ENCODE measurements at places on chromosomes 11 and 22.

DNA sequence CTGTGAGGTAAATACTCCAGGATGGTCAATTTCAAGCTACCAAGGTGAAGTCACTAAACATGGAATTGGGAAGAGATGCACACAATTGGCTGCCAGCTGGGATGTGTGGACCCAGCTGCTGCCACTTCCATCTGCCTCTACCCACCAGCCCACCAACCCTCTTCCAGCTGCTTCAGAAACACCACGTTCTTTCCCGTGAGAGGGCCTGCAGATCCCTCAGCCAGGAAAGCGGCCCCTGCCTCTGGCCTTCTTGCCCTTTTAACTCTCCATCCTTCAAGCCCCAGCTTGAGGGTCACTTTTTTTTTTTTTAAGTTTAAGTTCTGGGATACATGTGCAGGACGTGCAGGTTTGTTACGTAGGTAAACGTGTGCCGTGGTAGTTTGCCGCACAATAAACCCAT lies 20.0 kb downstream of the PRG3 start:
- DNase-seq: no peak

GRCh38 chr11:110161061-110161460 lies 67.9 kb downstream of the ZC3H12C start:
- DNase-seq: no peak

DNA sequence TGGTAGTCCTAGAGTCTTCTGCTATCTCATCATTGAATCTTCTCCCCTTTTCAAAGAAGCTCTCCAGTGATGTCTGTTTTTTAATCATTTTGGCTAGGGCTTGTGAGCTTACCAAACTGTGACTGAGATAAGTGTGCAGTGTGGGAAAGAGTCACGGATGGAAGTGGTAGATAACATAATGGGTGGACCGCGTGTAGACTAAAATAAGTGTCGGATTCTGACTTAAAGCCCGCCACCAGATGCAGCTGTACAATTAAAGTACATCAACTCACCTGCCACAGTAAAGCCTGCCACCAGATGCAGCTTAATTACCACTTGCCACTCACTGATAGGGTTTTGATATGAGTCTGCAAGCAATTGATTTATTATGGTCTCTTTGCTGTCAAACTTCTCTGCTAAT lies 581.5 kb downstream of the LRRC4C start:
- no peak for DNase-seq

DNA sequence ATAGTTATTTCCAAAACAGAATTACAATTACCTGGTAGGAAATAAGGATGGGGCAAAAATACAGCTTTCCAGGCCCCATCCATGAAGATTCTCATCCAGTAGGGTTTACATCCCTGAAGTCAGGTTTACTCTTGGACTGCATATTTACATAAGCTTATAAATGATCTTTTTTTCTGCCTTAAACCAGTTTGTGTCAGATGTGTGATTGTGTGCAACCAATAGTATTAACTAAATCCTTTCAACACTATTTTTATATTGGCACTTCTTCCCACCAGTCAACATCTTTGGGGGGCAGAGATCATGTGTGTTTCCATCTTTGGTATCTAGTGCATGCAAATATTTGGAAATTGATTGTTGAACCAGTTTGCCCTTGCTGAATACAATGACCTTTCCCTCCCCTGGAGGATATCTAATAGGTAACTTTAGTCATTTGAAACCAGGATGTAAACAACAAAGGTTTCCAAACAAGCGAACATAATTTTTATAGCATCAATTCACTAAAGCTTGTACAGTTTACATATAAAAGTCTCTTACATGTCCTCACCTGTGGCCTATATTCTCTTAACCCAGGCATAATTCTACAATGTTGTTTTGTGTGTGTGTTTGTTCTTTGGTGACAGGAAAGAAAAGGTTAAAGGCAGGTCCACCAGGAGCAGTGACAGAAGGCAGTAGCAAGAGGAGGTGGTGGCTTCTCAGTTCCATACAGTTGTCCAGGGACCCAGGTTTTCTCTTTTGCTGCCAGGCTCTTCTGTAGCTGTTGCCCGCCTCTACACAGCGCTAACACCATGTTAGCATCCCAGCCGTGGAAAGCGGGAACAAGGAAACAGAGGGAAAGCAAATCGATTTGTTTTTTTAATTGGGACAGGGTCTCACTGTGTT lies 1.7 kb upstream of the ME3 start:
- no peak for DNase-seq

- no peak for DNase-seq
Observed at GRCh38 chr11:22221143-22221542, 28.3 kb downstream of the ANO5 start.

DNA sequence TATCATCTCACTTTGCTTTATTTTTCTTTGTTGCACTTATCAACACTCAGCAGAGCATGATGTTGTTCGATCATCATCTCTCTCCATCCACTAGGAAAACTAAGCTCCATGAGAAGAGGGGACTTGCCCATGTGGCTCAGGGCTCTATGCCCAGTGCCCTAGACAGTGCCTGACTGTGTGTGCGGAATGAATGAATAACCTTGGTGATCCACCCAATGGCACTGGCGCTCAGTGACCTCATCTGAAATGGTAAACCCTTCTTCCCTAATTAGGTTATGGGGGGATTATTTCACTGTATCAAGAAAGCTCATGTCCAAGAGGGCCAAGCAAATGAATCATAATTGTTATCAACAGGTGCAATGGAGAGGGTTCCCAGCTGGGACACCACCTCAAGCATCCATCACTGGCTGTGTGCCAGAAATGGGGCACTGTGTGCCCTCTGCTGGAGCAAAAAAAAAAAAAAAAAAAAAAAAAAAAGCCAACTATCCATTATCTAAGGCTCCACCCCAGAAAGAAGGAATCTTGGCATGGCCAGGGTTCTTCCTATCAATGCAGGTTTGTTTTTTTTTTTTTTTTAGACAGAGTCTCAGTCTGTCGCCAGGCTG lies 172.6 kb downstream of the LARGE1 start:
- DNase-seq: no peak

GRCh38 chr11:87454241-87454640 lies 416.5 kb downstream of the TMEM135 start:
- no peak for DNase-seq

- no peak for DNase-seq
Observed at GRCh38 chr11:85483861-85484260, 143.3 kb downstream of the DLG2 start.

- no peak for DNase-seq
Observed at GRCh38 chr11:99197477-99197876, 176.7 kb downstream of the CNTN5 start.

DNA sequence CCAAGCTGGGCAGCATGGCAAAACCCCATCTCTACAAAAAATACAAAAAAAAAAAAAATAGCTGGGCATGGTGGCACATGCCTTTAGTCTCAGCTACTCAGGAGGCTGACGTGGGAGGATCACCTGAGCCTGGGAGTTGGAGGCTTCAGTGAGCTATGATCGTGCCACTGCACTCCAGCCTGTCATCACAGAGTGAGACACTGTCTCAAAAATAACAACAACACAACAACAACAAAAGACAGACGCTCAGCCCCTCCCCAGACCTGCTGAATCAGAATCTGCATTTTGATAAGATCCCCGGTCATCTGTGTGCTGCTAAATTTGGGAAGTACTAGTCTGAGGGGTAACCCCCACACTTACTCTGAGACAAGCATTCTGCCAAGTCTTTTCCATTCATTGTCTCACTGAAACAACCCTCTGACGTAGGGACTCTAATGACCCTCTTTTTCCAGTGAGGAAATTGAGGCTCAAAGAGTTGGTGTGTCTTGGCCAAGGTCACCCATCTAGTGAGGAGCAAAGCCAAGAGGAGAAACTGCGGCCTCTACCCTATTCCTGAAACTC lies 7.5 kb downstream of the NEFH start:
- DNase-seq: no peak

DNA sequence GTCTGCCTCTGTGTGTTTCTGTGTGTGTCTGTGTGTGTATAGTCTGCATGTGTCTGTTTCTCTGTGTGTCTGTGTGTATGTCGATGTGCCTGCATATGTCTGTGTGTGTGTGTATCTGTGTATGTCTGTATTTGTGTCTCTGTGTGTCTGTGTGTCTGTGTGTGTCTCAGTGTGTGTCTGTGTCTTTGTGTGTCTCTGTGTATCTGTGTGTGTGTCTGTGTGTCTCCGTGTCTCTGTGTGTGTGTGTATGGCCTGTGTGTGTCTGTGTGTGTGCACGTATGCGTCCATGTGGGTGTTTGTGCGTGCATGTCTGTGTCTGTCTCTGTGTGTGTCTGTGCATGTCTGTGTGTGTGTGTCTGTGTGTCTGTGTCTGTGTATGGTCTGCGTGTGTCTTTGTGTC lies 439 bp downstream of the SNX32 start:
- no peak for DNase-seq

DNA sequence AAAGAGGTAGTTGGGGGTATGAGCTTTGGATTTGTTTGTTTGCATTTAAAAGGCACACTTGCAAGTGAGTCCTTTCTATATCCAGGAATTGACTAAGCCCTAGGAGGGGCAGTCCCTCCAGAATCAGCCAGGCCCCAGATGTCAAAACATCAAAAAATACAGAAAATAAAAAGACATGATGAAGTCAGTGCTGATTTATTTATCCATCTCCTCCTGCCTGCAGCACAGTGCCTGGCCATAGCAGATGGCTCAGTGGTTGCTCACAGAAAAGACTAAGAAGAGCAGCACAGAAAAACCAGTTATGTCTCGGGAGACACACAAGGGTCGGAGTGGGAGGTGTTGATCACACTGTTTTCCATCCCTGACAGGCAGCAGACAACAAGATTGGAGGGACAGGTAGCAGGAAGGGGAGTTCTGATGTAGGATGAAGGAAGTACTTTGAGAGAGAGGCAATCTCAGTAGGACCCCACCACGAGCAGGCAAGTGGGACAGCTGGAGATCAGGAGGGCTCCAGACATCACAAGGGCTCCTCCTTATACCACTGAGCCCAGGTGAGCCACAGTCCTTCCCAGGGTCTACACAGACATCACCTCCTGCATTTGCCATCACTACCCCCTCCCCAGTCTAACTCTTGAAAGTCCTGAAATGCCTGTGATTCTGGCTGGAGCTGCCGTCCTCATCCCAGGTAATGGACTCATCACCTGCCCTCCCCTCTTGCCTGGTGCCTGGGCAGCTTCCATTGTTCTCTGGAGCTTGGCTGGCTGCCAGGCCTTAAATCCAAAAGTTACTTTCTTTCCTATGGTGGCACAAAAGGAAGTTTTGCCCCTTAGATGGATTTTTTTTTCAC lies 32.3 kb downstream of the TMPRSS5 start:
- no peak for DNase-seq

GRCh38 chr11:113802621-113803020 lies 23.0 kb downstream of the CLDN25 start:
- DNase-seq: no peak

GRCh38 chr11:3627291-3627690 lies 14.5 kb downstream of the ART5 start:
- peak; percentile 24 for DNase-seq

GRCh38 chr11:10777806-10778205 lies 26.8 kb downstream of the CTR9 start:
- no peak for DNase-seq

DNA sequence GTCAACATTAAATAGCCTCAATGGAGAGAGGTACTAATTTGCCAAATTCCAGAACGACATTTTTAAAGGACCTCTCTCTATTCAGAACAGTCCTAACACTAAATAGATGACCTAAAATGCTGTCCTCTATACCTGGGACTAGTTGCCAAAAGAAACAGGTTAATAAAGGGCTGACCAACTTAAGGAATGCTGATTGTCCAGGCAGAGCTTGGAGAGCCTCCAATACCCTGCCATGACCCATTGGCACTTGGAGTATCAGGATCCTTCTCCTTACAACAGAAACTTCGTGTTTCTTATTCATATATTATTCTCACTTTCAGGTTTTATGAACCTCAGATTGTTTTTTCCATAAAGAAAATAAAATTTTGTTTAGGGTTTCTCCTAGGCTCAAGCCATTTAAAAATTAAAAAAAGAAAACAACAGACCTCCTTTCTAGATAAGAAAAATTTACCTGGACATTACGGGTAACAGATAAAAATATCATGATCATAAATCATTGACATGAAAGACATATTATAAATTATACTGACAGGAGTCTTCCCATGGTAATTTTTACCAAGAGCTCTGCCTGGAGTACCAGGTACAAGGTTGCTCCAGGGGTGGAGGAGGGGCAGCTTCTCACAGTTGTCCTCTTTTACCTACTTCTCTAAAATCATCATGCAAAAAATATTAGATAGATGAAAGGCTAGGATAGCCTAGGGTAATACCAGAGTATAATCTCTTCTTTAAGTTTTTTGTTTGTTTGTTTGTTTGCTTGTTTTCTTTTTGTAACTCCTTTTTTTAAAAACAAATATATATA lies 2.0 kb downstream of the LRRC4C start:
- no peak for DNase-seq

GRCh38 chr11:130213143-130213978 lies 53.8 kb downstream of the ST14 start:
- peak; percentile 24 for DNase-seq

GRCh38 chr11:65708451-65708850 lies 3.6 kb upstream of the KAT5 start:
- no peak for DNase-seq

- no peak for DNase-seq
Observed at GRCh38 chr11:61579676-61580270, 1.1 kb downstream of the SYT7 start.

DNA sequence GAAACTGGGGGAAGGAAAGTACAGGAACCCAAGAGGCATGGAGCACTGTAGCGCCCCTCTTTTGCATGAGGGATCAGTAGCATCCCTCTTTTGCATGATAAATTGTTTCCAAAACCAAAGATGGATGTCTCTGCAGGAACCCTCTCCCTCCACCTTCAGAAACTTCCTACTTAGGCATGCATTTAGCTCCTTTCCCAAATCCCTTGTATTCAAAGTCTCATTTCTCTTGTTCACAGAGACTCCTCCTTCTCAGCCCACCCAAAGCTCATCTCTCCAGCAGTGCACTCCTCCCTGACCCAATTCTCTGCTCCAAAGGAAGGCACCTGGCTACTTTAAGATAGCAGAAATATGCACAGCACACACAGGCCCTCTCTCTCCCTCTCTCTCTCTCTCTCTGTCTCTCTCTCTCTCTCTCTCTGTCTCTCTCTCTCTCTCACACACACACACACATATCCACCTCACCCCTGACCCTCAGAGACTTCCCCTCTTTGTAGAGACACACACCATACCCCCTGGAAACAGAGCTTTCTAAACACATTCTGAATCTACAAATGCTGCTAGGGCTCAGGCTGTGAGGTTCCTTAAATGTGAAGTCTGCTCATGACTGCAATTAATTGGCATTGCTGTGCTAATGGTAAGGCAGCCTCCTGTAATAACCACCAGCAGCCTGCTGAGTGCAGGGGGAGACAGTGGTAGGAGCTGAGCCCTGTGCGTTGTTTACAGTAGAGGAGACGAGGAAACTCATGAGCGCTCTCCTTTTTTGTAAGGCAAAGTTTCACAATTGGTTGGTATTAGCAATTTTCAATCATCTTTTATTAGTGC lies 519.6 kb downstream of the NTM start:
- no peak for DNase-seq

GRCh38 chr11:119322360-119322739 lies 5.4 kb upstream of the MCAM start:
- no peak for DNase-seq

GRCh38 chr11:68523743-68524142 lies 63.2 kb downstream of the PPP6R3 start:
- DNase-seq: no peak
